ENCODE measurements at places on chromosomes 1 and 21.

DNA sequence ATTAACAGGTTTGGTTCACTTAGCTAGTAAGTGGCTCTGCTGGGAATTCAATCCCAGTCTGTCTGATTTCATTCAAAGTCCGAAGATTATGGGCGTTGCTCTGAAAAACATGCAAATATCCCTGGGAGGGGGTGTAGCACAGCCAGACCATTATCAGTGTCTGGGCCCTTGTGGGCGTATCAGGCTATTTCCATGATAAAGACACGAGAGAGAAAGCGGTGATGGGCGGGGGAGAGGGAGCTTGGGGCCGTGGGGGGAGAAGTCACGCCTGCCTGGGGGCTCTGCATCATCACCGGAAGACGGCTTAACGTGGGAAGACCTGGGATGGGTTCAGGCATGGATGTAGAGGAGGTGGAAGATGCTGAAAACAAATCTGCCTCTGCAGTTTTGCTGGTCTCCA is 25.8 kb downstream of the IL6R start:
- DNase-seq = no peak

- DNase-seq = no peak
These were observed 31.6 kb upstream of the DNAJC6 start for GRCh38 chr1:65277605-65278347.

DNA sequence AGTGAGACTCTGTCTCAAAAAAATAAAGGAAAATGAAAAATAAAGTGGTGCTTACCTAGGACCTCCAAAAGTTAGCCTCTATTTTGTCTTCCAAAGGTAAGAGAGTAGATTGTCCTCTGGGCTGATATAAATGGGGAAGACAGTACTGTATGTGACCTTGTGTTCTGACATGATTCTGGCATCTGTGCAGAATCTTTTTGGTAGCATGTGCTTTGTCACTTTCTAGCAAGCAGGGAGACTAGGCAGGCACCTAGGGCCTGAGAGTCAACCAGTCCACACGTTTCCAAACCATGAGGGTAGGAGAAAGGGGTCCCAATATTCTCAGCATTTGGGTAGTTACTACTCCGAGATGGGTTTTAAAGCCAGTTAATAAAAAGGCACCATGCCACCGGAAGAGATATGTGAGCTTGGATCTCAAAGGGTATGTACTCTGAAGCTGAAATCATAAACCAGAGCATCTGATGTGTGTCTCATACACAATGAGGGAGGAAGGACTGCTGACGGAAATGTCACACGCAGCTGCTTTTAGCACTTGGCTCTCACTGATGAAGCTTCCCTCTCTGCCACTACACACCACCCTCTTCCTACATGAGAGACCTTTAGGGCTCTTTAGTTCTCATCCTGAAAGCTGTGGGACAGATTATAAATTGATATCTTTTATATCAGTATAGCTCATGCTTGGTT is 27.0 kb upstream of the SLC16A1 start:
- DNase-seq = no peak

DNA sequence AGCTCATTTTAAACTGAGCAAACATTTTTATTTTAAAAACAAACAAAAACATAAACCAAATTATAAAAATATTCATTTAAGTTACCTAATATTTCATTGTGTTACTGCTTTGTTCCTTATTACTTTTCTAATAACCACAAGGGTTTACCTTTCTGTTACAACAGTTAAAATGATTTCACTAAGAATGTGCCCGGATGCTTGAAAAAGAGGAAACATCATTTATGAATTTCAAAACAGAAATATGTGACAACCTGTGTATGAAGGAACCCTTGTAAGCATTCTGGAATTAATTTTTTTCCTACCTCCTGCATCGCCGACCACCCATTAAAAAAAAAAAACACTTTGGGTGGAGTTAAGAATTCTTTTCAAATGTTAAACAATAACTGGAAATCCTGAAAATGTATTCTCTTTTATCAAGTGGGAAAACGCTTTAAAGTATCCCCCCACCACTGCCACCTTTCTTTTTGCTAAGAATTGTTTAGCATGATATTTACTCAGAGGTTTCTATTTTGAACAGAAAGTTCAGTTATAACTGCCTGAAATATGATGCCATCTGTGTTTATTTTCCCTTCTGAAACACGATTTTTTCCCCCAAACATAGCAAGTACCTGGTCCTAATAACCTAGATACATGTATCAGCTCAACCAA is 9.1 kb downstream of the CYYR1 start:
- no peak for DNase-seq

- DNase-seq = no peak
These were observed 156.0 kb downstream of the PGBD5 start for GRCh38 chr1:230270185-230270558.

GRCh38 chr1:22166439-22166838 is 23.5 kb upstream of the WNT4 start:
- no peak for DNase-seq

GRCh38 chr1:167156466-167156865 is 62.6 kb downstream of the STYXL2 start:
- no peak for DNase-seq
